Sigmoid colon (tissue), 7 donors: ENCODE measurements at places on chromosomes 3 and 15.

- no peaks in the 10 kb centered on the region for H3K36me3 ChIP-seq
- no peaks in the 10 kb centered on the region for H3K27me3 ChIP-seq
- H3K27ac ChIP-seq = peak within 1 kb of the TSS; percentile 84
- DNase-seq = peak; percentile 81
Measured at GRCh38 chr15:33310481-33311311, at the start of gene RYR3. Gene RYR3, plus strand, starts transcription at chr15:33310967. Its CDS starts 79 bp downstream, at chr15:33311046.

GRCh38 chr15:63582718-63583426 lies 14.3 kb upstream of the FBXL22 start:
- no peak overlapping the region for H3K4me3 ChIP-seq
- H3K27ac ChIP-seq = peak overlapping the region; percentile 31
- H3K36me3 ChIP-seq = no peaks in the 10 kb centered on the region

- no peaks in the 10 kb centered on the region for H3K27me3 ChIP-seq
- H3K36me3 ChIP-seq = no peaks in the 10 kb centered on the region
- no peaks in the 10 kb centered on the region for H3K4me1 ChIP-seq
- H3K4me3 ChIP-seq = no peak overlapping the region
Measured at GRCh38 chr15:50676799-50677483, 9.7 kb downstream of the TRPM7 start.

DNA sequence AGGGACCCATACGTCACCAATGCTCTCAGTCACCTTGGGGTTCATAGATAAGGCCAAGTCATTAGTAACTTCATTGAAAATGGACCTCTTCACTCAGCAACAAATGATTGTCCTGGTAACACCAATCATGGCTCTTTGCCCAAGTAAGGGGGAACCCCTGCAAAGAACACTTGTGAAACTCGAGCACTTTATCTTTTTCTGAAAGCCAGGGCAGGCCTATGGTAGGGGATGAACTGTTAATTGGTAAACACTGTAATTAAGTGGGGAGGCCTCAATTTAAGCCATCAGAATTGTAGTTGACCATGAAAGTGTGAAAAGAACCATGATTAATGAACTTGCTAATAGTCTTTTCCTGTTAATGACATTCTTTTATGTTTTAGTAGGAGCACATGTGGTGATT lies 73.3 kb downstream of the ABHD5 start:
- peaks cover 8% of the 10 kb centered on the region for H3K4me1 ChIP-seq
- no peak overlapping the region for H3K27ac ChIP-seq
- no peaks in the 10 kb centered on the region for H3K36me3 ChIP-seq
- H3K4me3 ChIP-seq = no peak overlapping the region
- DNase-seq = no peak

- no peaks in the 10 kb centered on the region for H3K36me3 ChIP-seq
- H3K4me3 ChIP-seq = no peak overlapping the region
- no peaks in the 10 kb centered on the region for H3K27me3 ChIP-seq
- H3K4me1 ChIP-seq = no peaks in the 10 kb centered on the region
- DNase-seq = no peak
Measured at GRCh38 chr15:59721411-59721810, 32.3 kb upstream of the BNIP2 start.

- H3K36me3 ChIP-seq = no peaks in the 10 kb centered on the region
- H3K27ac ChIP-seq = no peak overlapping the region
- no peak overlapping the region for H3K4me3 ChIP-seq
Measured at GRCh38 chr3:49614936-49615335, 59.2 kb upstream of the APEH start.

DNA sequence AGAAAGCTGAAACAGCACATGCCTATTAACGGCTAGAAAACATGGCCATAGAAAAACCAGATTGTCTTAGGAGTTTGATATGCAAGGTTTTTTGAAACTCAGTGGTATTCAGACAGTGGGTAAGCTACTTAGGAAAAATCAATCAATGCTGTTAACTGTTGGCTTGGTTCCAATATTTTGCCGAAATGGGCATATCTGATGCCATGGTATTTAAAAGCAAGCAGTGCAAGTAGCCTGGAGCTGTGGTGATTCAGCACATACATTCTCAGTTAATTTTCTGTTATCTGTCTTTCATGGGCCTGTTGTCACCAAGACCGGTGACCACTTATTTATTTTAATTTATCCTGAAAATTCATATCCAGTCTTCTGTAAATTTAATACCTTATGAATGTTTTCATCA lies 17.3 kb upstream of the SUCNR1 start:
- H3K27ac ChIP-seq = no peak overlapping the region
- H3K4me1 ChIP-seq = peaks cover 12% of the 10 kb centered on the region
- H3K27me3 ChIP-seq = no peaks in the 10 kb centered on the region
- no peaks in the 10 kb centered on the region for H3K36me3 ChIP-seq

DNA sequence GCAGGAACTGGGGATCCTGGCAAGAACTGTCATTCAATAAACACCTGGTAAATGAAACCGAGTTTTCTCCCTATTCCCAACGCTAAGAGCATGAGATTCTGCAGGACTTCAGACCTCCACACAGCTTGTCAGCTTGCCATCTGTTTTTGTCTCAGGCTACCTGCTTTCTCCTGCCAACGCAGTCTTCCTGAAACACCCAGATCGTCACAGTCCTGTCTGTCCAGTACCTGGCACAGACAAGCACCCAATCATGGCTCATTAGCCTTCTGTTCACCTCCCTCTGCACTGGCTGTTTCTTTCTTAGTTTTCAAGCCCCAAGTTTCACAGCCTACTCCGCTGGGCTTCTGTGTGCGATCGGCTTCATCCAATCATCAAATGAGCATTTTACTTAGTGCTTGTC lies 5.0 kb downstream of the SLC12A8 start:
- DNase-seq = no peak
- peaks cover 13% of the 10 kb centered on the region for H3K27me3 ChIP-seq
- no peak overlapping the region for H3K27ac ChIP-seq
- H3K36me3 ChIP-seq = no peaks in the 10 kb centered on the region
- no peaks in the 10 kb centered on the region for H3K4me1 ChIP-seq

DNA sequence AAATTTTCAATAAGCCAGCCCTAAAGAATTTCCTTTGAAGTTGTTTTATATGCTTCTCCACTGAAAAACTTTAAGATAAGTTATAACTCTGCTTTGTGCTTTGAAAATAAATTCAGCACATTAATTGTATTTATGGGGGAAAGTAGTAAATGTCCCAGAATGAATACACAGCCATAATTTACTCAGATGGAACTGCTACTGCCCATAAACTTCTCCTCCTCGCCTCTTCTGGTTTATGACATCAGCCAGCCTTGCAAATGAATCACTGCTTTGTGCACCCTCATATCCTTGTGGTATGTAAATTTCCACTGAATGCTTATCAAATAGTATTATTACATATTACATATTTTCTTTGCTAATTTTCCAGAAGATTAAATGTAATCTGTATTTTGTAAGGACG lies 302.0 kb downstream of the DIPK2A start:
- H3K4me1 ChIP-seq = no peaks in the 10 kb centered on the region
- no peak overlapping the region for H3K27ac ChIP-seq
- no peak overlapping the region for H3K4me3 ChIP-seq
- H3K27me3 ChIP-seq = no peaks in the 10 kb centered on the region
- no peaks in the 10 kb centered on the region for H3K36me3 ChIP-seq
- no peak for DNase-seq

DNA sequence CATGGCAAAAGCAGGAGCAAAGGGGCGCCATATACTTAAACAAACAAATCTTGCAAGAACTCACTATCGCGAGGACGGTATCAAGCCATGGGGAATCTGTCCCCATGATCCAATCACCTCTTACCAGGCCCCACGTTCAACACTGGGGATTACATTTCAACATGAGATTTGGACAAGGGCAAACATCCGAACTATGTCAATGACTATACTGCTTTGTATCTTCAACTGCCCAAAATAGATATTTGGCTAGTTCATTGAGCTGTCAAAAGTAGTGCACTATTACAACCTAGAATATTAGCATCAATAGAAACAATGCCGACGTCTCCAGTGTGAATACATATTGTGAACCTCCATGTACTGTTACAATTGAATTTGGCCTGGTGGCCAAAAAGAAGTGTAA lies 760.4 kb downstream of the MCTP2 start:
- no peak overlapping the region for H3K4me3 ChIP-seq
- no peaks in the 10 kb centered on the region for H3K4me1 ChIP-seq
- no peak for DNase-seq
- no peak overlapping the region for H3K27ac ChIP-seq

- H3K4me3 ChIP-seq = no peak overlapping the region
- peak overlapping the region; percentile 88 for H3K27ac ChIP-seq
- H3K27me3 ChIP-seq = no peaks in the 10 kb centered on the region
- peaks cover 83% of the 10 kb centered on the region for H3K4me1 ChIP-seq
- no peaks in the 10 kb centered on the region for H3K36me3 ChIP-seq
Measured at GRCh38 chr3:177468331-177468730, 271.0 kb upstream of the TBL1XR1 start.

- H3K27ac ChIP-seq = no peak overlapping the region
- no peak for DNase-seq
- H3K4me1 ChIP-seq = no peaks in the 10 kb centered on the region
- no peak overlapping the region for H3K4me3 ChIP-seq
Measured at GRCh38 chr15:67504056-67504455, 16.9 kb upstream of the C15orf61 start.

- H3K27me3 ChIP-seq = no peaks in the 10 kb centered on the region
- no peaks in the 10 kb centered on the region for H3K36me3 ChIP-seq
- no peak for DNase-seq
- no peaks in the 10 kb centered on the region for H3K4me1 ChIP-seq
Measured at GRCh38 chr15:82663186-82663600, 16.0 kb upstream of the CPEB1 start.

DNA sequence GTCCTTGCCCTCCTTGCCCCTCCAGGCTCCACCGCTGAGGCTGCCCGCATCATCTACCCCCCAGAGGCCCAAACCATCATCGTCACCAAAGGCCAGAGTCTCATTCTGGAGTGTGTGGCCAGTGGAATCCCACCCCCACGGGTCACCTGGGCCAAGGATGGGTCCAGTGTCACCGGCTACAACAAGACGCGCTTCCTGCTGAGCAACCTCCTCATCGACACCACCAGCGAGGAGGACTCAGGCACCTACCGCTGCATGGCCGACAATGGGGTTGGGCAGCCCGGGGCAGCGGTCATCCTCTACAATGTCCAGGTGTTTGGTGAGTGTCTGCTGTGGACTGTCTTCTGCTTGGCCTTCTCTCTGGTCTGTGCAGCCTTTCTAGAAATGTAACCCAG lies 61.0 kb downstream of the BOC start:
- H3K4me1 ChIP-seq = peaks cover 44% of the 10 kb centered on the region
- DNase-seq = peak; percentile 61
- no peak overlapping the region for H3K4me3 ChIP-seq
- H3K27me3 ChIP-seq = no peaks in the 10 kb centered on the region

DNA sequence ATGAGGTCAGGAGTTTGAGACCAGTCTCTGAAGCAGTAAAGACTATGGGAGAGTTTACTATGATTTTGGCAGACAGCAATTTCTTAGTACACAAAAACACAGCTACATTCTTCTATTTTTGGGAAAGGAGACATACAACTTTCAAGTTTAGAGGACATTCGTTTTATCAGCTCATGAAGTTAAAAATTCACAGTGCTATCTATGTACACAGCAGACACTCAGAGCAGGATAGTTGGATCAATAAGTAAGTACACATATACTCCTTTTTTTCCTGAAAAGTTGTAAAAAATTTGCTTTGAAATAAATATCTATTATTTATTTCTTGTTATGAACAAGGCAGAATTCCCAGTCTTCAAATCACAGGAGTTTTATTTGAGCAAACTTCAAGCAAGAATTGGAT lies 159.7 kb downstream of the SERPINI1 start:
- H3K27ac ChIP-seq = no peak overlapping the region
- no peaks in the 10 kb centered on the region for H3K27me3 ChIP-seq
- no peak overlapping the region for H3K4me3 ChIP-seq

DNA sequence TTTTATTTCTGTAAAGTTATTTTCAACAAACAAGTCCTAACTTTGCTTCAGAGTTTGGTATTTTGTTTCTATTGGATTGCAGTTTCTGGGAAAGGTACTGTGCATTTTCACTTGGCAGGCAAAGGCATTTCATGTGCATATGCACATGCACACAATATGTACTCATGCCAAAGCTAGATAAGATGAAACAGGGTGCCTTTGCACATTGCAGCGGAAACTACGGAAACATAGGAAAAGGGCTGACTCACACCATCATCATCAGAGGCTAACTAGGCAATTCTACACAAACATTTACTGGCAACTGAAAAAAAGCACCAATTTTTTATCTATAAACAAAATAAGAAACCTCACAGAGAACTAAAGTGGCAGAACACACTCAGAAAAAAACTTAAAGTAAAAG lies 550.6 kb upstream of the NECTIN3 start:
- no peaks in the 10 kb centered on the region for H3K27me3 ChIP-seq
- no peak overlapping the region for H3K4me3 ChIP-seq
- H3K27ac ChIP-seq = no peak overlapping the region
- no peak for DNase-seq
- no peaks in the 10 kb centered on the region for H3K36me3 ChIP-seq

DNA sequence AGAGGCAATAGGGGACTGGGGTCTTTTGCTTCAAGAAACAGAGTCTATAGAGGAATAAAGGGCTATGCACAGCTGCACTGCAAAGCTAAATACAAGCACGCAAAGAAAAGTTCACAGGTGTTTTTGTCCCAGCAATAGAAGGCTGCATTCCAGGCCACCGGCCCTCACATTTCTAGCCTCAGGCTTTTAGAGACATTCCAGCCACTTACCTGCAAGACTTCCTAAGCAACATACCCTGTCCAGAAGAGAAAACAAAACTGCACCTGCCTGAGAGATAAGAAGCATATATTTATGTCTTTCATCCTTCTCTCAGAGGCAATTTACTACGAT lies 220.5 kb downstream of the OPA1 start:
- H3K27ac ChIP-seq = no peak overlapping the region
- no peak for DNase-seq
- H3K4me1 ChIP-seq = no peaks in the 10 kb centered on the region

- no peak overlapping the region for H3K4me3 ChIP-seq
- peak; percentile 75 for DNase-seq
- no peak overlapping the region for H3K27ac ChIP-seq
- H3K4me1 ChIP-seq = peaks cover 52% of the 10 kb centered on the region
- no peaks in the 10 kb centered on the region for H3K27me3 ChIP-seq
Measured at GRCh38 chr3:184688251-184688881, 23.5 kb downstream of the MAGEF1 start.
